ENCODE measurements at places on chromosomes 13 and 19.

DNA sequence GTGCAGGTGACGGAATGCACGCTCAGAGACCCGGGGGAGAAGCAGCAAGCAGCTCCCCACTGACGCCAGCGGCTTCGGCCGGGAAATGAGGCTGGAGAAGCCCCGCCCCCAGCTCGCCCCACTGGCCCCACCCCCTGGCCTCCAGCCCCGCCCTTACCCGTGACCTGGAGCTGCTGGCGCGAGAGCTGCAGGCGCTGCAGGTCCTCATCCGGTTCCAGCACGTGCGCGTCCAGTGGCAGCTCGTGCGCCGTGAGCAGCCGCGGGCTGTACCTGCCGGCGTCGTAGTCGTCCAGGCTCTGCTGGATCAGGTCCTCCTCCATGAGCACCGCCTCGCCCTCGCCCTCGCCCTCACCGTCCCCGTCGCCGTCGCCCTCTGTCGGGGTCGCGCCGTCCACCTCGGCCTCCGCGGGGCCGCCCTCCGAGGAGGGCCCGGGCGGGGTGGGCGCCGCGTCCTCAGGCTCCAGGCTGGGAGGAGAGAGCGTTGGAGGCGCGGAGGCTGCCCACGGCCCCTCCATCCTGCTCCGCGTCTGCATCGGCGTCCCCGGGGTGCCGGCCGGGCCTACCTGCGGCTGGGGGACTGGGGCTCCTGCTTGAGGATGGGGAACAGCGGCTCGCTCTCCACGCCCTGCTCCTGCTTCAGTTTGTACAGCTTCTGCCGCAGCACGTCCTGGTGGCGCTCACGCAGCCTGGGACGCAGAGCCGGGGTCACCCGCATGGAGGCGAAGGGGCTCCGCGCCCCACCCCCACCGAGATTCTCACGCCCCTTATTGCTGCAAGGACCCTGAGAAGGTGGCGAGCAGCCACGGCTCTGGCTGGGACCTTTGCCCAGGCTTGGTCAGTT, 6.4 kb upstream of the TBXA2R start:
- no peak for DNase-seq

DNA sequence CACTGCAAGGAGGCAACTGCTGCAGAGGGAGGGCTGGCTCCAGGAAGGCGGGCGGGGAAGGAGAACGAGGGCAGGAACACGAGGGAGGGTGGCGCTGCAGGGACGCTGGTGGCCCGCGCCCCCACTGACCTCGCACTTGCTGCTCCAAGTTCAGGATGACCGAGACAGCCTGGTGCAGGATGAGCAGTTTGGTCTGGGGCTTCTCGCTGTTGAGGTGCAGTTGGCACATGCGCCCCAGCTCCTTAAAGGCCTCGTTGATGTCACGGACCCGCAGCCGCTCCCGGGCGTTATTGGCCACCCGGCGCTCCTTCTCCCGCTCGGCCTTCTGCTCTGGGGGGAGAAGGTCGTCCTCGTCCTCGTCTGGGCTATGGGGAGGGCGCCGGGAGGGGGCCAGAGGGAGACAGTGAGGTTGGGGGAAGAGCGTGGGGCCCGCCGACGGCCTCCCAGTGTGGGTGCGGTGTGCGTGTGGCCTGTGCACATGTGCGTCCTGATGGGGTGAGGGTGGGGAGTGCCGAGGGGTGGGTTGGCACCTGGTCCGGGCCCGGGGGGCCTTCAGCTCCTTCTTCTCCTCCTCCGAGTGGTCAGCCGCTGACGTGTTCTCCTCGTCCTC, 10.0 kb upstream of the UQCR11 start:
- no peak for DNase-seq

DNA sequence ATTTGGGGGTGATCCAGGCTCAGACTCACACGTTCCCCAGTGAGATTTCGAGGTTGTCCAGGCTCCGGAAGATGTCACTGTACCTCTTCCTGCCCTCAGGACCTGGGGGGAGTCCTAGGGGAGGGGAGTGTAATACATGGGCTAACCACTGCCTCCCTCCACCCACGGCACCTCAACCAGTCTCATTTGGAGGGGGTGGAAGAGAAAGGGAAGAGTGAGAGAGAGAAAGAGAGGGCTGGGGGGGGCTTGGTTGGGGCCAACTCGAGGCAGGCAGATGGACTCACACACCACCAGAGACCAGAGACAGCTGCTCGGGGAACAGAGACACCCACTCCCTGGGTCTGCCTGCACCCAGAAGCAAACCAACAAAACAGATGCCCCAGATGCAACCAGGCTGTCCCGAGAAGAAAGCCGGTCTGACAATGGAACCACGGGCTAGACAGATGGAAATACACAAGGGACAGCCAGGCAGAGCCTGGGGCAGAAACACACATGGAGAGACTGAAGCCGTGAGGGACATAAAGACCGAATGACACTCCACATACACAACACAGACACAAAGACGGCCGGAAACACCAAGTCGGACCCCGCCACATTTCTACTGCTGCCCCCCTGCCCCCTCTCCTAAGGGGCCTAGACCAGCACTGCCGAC, 825 bp downstream of the GMIP start:
- DNase-seq: peak; percentile 8

GRCh38 chr13:102777736-102778135, 4.2 kb upstream of the TEX30 start:
- DNase-seq: no peak

GRCh38 chr19:31349160-31349881, at the start of gene TSHZ3:
TSS of gene TSHZ3 (minus strand) at chr19:31349436. CDS start at chr19:31349219, 217 bp downstream.
- DNase-seq: peak; percentile 89

DNA sequence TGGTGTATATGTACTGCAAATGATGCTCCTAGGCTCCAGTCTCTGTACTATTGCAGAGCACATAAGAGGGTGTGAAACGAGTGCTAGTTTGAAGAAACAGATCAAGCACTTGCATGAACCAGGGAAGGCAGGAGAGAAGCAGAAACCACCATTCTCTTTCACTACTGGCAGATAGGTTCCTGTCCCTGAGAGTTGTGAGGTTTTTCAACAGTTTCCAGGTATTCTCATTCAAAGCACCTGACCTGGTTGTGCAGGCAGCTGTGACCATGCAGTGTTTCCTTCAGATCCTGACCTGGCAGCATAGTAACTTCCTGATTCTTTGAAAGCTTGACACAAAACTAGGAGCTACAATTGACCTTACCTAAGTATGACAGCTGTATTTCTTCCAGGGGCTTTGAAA, 164.9 kb downstream of the UFM1 start:
- no peak for DNase-seq

GRCh38 chr19:45087531-45087930, 5.4 kb upstream of the PPP1R37 start:
- DNase-seq: no peak

DNA sequence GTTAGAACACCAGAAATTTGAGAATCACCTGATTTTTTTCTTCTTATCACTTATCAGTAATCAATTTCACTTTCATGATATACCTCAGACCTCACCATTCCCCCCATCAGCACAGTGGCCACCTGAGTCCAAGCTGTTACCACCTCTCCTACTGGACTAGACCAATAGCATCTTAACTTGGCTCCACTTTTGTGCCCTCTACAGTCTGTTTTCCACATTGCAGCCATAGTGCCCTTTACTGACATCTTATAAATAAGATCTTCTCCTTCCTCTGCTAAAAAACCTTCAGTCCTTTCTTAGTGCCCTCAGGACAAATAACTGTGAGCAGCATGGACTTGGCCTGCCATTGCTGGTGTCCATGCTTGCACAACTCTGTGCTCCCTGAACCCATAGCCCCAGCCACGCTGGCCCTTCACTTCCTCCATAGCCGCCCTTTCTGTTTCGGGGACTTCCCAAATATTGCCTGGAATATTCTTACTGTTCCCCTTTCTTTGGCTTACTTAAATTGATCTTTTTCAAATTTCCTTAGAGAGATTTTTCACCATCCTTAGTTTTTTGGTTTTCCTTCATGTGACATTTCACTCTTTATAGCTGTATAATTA, 380.8 kb downstream of the LMO7 start:
- DNase-seq: peak; percentile 19

GRCh38 chr13:96700657-96701056, 293.6 kb downstream of the OXGR1 start:
- DNase-seq: no peak

DNA sequence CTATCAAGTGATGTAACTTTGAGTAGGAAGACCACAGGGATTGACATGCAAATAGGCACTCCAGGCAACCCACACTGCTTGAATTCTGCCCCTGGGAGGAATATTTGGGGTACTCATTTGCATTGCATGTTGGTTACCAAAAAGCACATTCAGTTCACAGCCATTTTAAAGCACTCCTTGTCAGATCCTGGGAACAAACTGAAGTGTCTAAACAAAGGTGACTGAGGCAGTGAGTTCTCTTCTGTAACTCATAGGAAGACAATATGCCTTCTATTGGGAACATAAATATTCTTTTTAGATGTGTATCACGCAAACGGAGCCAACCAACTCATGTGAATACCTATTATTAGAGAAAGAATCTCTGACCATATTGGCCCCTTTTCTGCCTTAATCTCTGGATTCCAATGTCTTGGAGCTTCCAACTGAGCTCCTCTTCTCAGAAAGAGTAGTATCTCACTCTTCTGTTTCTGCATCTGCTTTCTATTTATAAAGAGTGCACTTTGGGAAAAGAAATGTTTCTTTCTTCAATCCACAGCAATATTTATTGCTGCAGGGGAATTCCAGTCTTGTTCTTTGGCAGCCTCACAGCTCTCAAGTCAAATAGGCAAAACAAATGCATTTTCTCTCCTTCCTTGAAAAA, 125.7 kb upstream of the NBEA start:
- peak; percentile 79 for DNase-seq

DNA sequence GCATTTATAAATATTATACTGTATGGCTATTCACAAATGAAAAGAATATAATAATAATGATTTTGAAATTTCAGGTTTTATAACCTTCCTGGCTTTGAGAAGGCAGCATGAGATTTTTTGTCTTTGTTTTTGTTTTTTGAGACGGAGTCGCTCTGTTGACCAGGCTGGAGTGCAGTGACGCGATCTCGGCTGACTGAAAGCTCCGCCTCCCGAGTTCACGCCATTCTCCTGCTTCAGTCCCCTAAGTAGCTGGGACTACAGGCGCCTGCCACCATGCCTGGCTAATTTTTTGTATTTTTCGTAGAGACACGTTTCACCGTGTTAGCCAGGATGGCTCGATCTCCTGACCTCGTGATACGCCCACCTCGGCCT, 64.1 kb downstream of the ZNF429 start:
- no peak for DNase-seq

GRCh38 chr13:49098198-49098597, 121.9 kb upstream of the MLNR start:
- peak; percentile 79 for DNase-seq

GRCh38 chr19:49874503-49875157, 2.5 kb downstream of the AKT1S1 start:
- no peak for DNase-seq

- DNase-seq: peak; percentile 49
Measured at GRCh38 chr13:84896128-84896527, 903.1 kb downstream of the SLITRK6 start.

DNA sequence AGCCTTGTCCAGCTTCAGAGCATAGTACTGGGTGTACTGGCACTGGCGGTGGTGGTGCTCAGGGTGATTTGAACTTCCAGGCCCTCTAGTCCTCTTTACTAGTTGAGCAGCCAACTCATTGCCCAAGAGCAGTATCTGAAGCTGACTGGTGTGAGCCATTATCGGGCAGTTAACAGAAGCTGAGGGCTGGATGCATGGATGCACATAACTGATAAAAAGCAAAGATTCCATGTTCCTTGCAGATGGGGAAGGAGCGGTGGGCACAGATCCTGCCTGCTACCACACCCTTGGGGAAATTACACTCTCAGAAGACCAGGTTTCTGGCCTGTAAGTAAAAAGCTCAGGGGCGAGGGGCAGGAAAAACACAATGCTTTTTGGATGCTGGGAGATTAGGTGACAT, 499.4 kb upstream of the ARGLU1 start:
- no peak for DNase-seq

GRCh38 chr19:29882719-29883105, 59.3 kb upstream of the URI1 start:
- no peak for DNase-seq

GRCh38 chr19:3482507-3483225, 575 bp downstream of the SMIM44 start:
- no peak for DNase-seq

DNA sequence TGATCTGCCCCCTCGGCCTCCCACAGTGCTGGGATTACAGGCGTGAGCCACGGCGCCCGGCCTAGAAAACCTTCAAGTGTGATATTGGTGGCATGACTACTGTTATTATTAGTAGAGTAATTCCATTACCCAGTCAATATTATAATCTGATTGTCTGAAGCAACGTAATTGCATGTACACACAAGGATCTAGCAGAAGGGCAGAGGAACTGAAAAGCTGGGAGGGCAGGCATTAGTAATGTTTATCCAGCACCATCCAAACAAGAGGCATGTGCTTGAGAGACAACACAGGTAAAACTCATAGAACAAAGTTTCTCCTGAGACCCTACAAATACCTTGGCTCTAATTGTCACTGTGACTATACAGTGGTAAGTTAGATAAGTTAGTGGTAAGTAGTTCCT, 56.2 kb upstream of the ITM2B start:
- DNase-seq: no peak

DNA sequence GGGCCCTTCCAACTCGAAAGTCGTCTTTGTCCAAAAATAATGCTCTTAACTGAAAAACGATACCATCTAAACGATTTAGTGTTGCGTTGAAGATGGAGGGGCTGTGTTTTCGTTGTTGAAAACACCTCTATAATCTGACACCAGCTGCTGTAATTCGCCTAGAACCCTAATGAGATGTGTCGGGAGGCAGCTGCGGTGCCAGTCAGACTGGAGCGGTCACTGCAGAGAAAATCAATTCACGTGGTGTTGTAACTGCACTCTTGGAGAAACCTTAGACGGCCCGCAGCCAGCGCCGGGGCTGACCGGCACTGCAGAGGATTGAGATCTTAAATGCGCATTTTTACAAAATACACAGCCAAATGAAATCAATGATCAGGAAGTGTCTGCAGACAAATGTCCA, 339.1 kb downstream of the ZNF536 start:
- DNase-seq: no peak

DNA sequence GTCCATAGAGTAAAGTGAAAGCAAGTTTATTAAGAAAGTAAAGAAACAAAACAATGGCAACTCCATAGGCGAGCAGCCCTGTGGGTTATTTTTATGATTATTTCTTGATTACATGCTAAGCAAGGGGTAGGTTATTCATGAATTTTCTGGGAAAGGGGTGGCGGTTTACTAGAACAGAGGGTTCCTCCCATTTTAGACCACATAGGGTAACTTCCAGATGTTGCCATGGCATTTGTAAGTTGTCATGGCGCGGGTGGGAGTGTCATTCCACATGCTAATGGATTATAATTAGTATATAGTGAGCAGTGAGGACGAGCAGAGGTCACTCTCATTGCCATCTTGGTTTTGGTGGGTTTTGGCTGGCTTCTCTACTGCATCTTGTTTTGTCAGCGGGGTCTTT, 8.4 kb upstream of the DCUN1D2 start:
- DNase-seq: no peak

GRCh38 chr19:17160908-17161307, 54.2 kb upstream of the USE1 start:
- no peak for DNase-seq

GRCh38 chr19:33472691-33473652, 48.6 kb downstream of the PEPD start:
- peak; percentile 95 for DNase-seq

GRCh38 chr19:38879400-38879751, 1.3 kb upstream of the RINL start:
- no peak for DNase-seq
